Fibroblast of skin of left biceps (primary cell): ENCODE measurements at places on chromosomes 4 and X.

- no peak for DNase-seq
These were observed 12.4 kb upstream of the ARHGAP36 start for GRCh38 chrX:131045726-131046125.

GRCh38 chrX:121836000-121836399 is 788.6 kb downstream of the GLUD2 start:
- no peak for DNase-seq

DNA sequence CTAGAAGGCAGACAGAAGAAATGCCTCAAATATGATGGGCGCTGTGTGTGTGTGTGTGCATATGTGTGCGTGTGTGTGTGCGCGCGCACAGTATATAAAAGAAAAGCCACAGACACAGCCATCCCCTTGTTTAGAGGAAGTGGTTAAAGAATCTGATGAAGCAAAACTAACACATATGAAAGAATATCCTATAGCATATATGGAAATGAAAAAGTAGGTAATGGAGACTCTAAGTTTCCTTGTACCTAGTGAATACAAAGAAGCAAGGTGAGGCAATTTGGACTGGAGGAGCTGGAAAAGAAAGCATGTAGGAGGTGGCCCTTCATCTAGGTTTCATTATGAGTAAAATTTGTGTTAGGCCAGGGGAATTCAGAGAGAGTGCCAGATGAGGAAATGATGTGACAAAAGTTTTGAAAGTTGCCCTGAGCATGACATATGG is 58.6 kb upstream of the MCF2 start:
- DNase-seq = no peak

DNA sequence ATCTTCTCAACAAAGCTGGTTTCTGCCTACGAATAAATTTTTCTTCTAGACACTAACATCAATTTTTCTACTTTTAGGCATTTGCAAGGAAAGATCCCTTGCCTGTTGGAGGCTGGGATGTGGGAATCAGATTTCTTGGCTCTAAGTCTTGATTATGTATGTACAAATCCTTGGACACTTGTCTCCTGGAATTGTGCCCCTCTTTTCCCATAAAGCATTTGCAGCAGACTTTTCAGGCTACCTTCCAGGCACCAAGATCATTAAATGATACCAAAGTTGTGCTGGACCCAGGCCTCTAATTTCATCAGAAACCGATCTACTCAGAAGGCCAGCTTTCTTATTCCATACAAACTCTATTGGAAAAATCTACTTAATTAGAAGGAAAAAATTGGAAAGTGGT is 339.5 kb upstream of the DIPK2B start:
- no peak for DNase-seq

GRCh38 chr4:11549525-11549924 is 120.8 kb upstream of the HS3ST1 start:
- no peak for DNase-seq

GRCh38 chr4:182354867-182355266 is 111.7 kb downstream of the TENM3 start:
- no peak for DNase-seq

GRCh38 chr4:142379277-142380051 is 466.6 kb downstream of the INPP4B start:
- peak; percentile 88 for DNase-seq

- no peak for DNase-seq
These were observed 739 bp downstream of the GAK start for GRCh38 chr4:931194-931959.

DNA sequence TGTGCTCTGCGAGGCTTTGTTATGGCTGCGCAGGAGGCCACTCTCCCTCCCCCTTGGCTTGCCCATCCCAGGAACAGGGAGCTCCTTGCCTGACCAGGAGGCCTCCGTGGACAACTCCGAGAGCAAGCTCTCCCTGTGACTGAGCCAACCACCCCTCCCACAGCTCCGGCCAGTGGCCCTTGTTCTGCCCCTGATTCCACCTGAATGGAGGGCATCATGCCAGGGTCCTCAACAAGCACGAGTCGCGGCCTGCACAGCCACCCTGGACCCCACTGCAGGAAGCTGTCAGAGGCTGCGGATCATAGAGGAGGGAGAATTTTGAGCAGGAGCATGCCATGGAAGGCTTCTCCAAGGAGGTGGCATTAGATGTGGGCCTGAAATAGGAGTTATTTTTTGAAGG is 44.8 kb upstream of the GRPEL1 start:
- no peak for DNase-seq

DNA sequence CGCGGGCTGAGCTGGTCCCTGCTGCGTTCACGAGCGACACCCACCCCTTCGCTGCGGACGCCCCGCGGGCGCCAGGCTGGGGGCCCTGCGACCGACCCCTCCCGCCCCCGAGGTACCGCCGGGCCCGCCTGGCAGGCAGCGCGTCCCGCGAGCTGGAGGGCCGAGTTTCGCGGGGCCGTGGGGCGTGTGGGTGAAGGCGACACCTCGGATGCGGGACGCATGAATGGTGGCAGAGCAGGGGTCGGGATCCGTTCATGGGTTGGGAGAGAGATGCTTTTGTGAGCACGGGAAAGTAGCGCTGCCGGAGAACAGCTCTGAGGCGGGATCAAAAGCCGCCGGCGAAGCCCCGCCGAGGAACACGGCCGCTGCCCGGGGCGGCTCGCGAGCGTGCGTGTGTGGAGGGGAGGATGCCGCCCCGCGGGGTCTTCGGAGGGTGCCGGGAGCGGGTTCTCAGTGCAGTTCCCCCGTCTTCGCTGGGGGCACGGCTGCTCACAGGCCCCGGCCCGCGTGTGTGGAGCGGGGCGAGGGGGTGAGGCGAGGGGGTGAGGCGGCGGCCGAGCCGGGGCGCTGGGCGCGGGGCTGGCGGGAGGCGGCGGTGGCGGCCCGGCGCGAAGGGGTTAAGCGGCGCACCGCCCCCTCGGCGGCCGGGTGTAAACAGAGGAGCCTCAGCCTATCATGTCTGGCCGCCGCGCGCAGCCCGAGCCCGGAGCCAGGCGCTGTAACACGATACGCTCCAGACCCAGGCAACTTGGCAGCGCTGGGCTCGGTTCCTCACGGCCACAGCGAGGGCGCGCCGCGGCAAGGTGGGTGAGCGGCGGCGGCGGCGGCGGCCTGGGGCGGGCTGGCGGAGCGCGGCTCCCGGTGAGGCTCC is 205.3 kb downstream of the TENM3 start:
- DNase-seq = peak; percentile 81

DNA sequence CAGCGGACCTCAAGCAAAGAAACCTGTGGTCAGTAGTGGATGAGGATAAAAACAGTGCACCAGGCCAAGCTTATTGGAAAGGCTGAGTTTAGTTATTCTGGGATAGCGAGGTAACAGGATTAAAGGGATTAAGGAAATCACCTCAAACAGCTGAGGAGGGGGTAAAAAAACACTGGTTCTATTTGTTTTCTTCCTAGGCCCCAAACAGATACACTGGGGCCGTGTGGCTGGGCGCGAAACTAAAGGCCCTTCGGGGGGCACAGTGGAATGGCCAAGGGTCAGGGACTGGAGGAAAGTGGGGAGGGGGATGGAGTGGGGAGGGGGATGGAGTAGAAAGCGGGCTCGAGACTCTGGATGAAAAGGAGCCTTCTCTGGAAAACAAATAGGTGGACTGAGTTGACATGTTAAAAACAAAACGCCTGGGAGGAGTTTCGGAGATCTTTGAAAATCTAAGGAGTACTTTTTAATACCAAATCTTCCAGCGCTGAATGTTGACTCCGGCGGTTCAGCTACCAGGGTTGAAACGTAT is 2.9 kb downstream of the SOX3 start:
- DNase-seq = no peak

DNA sequence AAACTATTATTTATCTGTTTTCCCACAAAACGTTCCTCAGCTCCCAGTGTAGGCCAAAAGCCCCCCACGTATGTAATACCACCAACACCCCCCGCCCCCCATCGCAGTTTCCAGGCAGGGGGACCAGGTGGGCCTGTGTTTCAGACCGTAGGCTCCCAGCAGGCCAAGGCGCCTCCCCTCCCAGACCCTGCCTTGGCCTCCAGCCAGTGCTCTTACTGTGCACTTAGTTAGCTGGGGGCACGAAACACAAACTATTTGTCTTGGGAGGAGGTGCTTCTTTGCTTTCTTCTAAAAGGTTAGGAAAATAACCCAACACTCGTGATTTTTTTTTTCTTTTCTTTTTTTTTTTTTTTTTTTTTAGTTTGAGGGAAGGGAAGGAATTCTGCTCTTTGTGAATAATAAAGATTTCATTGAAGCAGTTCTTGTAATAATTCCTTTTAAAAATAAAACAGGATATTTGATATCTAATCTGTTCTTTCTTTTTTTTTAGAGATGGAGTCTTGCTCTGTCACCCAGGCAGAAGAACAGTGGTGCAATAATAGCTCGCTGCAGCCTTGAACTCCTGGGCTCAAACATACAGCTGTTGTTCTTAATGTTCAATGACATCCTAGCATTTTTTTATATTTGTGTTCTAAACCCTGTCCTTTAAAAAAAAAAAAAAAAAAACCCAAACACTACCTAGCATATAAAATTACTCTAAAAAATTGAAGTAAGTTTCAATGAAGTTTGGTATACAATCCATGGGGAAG is 83.0 kb upstream of the CLDN34 start:
- no peak for DNase-seq

DNA sequence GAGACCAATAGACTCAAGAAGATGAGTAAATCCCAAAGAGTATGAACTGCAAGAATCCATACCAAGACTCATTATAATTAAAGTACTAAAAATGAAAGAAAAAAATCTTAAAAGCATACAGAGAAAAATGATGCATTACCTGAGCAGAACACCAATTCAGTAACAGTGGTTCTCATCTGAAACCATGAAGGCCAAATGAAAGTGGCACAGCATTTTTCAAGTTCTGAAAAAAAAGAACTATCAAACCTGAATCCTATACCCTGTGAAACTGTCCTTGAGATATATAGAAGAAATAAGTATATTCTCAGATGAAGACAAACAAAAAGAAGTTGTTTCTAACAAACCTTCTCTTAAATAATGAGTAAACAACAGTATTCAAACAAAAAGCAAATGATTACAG is 39.6 kb upstream of the TMPRSS11A start:
- no peak for DNase-seq

- no peak for DNase-seq
These were observed 512 bp upstream of the TMEM131L start for GRCh38 chr4:153465615-153466080.

DNA sequence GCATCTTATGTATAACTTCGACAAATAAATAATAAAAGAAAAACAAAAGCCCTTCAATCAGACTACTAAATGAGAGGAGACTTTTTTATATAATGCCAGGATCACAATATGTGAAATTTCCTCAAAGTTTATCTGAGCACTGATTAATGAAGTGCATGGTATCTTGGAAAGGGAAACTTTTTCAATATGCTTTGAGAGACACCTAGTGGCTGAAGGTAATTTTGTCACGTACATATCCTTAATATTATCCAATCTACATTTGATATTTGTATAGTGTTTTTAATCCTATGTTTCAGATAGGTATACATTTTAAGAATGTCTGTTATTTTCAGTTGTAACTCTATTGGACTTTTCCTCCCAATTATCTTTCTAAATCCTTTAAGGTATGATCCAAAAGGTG is 146.8 kb downstream of the KLHL4 start:
- no peak for DNase-seq

DNA sequence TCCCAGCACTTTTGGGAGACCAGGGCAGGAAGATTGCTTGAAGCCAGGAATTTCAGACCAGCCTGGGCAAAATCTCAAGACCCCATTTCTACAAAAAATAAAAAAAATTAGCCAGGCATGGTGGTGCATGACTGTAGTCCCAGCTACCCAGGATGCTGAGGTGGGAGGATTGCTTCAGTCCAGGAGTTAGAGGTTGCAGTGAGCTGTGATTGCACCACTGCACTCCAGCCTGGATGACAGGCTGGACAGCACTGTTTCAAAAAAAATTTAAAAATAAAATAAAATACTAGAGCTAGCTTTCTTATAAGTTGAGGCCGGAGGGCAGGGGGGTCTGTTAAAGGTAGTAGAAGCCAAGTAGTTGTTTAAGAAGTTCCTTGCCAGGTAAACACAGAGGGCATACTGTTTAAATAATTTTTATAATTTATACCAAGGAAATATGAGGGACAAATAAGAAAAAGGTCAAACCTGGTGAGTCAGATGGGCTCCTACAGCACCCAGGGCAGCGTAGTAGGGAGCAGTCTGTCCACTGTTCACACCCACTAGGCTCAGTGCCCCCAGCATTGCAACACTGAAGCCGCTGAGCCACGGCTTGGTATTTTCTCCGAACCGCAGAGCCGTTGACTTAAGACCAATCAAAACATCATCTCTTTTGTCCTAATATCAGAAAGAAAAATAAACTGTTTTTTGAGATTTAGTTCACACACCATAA is 17.3 kb downstream of the COQ2 start:
- no peak for DNase-seq

DNA sequence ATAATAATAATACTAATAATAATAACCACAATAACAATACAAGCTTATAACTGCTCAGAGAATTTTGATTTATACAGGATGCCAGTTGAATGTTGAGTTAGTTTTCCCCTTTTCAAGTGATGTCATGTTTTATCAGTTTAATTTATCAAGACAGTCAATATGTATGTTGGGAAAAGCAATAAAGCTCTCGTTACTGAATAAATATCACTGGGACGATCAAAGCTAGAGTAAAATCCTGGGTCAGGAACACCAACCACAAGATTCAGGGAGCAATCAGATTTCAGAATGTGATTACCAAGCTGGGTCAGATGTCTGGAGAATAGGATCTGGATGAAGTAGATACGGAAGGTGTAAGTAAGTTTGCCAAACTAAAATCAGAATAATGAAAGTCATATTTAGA is 179.6 kb downstream of the GRID2 start:
- DNase-seq = no peak

- no peak for DNase-seq
These were observed 43.6 kb downstream of the RAPGEF2 start for GRCh38 chr4:159146488-159146887.

DNA sequence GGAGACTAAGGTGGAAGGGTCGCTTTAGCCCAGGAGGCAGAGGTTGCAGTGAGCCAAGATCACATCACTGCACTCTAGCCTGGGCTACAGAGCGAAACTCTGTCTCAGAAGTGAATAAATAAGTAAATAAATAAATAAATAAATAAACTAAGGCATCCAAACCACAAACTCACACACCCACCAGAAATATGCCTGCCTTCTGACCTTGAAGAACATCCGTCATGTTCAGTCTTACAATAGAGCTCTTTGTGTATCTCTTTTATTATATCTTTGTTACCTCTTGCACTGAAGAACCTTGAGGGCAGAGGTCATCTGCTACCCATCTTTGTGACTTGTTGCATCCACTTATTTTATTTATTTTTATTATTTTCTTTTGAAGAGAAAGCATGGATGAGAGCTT is 71.6 kb downstream of the PRRG1 start:
- no peak for DNase-seq
